DND-41 (cell line): ENCODE measurements at places on chromosomes 6 and 20.

DNA sequence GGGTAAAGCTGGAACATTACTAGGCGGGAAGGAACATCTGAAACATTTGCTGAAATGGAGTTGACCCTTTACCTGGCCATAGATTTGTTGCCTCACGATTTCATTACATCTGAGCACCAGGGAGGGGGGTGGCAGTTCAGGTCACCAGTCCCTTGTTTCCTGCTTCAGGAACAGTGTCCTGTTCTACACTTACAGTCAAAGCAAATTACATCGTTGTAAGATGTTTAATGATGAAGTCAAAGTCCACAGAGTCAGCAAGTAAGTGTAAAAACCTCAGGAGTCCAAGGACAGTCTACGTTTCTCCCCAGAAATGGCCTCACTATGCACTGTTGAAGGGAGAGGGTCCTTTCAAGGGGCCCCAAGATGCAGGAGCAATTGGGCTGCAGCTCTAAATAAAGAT lies 8.9 kb upstream of the MICB start:
- DNase-seq = no peak

DNA sequence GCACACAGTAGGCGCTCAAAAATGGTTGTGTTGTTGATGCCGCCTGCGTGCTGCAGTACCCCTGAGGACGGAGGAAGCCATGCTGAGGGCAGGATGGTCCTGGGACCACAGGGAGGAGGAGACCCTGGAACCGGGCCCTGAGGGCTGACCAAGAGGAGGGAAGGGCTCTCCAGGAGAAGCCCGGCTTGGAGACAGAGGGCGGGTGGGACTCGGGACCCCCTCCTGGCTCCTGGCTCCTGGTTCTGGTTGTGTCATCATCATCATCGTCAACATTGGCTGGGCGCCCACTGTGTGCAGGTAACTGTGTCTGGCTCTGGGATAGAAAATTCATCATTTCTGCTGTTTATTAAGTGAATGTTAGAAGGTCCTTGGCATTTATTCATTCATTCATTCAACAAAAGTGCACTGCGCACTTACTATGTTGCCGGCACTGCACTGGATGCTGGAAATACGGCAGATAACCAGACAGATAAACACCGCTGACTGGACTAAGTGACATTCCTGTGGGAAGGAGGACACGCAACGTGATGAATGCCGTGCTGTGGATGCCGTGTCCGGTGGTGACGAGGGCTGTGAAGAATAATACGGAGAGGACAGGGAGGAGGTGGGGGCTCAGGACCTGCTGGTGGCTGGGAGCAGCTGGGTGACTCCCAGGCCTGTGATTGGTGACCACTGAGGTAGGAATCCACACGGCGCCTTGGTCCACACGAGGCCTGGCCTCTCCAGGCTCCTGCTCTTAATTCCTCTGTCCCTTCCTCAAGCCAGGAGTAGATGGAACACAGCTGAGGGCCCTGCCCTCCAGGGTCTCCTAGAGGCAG lies 35.3 kb downstream of the SPDEF start:
- DNase-seq = no peak

GRCh38 chr6:4402477-4402976 lies 267.2 kb upstream of the ECI2 start:
- no peak for DNase-seq

DNA sequence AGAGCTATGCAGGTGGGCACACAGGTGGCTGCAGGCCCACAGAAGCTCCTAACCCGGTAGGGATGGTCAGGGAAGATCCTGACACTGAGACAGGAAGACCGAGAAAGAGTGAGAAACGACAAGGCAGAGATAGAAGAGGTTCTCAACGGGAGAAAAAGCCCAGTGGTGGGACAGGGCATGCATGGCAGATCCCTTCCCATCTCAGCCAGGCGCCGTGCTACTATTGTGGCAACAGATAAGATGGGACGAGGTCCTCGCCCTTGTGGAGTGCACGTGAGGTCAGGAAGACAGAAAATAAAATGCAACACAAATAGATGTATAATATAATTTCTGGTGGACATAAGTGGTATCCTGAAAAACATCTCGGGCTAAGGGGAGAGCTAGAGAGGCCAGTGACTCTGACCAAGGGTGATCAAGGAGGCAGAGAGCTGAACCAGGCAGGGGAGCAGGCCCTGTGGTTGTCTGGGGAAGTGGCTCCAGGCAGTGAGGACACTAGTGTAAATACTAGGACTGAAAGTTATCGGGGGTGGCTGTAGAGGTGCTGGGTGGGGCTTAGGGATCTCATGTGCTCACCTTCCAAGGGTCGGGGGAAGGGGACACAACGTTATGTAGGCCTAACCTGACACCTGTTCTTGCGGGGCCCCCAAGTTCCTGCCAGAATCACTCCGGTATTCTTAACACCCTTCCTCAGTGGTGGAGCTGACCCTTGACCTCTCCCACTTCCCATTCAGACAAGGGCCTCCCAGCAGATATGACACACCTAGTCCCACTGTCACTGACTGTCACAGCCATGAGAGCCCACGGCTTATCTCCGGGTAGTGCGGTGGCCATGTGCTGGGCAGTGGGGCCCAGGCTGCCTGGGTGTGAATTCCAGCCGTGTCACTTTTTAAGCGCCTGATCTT lies 1.0 kb downstream of the SRXN1 start:
- no peak for DNase-seq

DNA sequence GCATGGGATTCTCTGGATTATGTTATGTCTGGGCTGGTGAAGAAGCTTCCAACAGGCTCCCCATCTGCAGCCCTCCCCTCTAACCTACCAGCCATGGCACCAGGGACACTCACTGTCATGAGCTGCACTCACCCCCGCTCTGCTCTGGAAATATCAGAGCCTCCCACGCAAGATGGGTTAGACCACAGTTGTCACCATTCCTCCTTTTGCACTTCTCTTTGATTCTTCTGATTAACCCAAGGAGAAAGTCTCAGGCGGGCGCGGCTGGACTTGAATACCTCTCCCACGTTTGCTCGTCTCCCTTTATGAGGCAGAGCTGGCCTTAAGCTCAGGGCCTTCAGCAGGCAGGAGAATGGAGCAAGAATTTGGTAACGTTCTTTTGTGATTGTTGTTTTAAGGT lies 128.1 kb downstream of the CEBPB start:
- no peak for DNase-seq

DNA sequence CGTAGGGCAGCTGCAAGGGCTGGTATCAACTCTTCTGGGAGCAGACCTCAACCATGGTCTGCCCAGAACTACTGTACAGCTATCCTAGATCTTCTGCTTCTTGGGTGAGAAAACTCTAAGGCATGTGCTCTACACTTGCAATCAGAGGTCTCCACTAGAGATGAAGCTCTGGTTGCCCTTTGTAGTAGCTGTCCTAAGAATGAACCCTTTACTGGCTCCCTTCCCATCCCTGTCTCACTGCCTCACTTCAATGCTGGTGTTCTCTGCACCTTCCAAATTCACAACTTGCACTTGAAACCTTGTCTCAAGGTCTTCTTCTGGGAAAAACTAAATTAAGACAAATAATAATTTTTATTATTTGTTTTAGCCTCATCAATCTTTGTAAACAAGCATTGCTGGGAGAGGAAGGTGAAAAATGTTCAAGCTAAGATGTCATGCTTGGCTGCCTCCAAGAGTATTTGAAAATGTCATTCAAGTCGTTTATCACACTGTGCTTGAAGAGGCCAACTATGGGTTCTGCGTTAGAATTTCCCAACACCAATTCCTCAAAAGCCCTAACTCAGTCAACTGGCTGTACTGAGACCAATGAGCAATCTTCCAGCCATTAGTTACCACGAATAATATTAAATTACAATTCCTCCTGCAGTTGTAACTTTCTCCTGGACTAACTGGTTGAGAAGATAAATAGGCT lies 255.7 kb upstream of the PRND start:
- no peak for DNase-seq

DNA sequence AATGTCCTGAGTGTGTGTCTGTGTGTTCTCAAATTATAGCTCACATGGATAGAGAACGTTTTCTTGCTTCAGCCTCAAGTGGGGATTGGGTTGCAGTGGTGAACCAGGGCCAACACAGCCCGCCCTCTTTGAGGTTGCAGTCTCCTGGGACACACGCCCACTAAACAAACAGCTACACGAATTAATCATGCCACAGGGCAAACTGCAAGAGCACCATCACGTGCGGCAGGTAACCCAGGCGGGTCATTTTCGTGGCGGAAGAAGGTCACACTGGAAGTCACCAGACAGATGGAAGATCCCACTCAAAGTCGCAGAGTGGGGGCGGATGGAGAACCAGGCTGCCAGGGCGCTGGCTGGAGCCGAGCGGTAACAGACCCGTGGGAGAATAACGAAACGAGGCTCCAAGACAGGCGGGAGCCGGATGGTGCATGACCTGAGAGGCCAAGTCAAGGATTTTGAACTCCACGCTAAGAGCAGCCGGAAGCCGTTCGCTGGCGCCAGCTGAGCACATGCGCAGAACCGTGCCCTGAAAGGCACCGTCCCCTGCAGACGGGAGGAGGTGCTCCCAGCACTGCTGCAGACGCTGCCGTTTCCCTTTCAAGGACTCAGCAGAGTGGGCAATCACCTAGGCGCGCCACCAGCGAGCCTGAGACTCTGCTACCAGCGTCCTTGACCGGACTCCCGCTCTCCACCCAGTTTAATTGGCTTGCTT lies 10.7 kb downstream of the DLL1 start:
- no peak for DNase-seq

DNA sequence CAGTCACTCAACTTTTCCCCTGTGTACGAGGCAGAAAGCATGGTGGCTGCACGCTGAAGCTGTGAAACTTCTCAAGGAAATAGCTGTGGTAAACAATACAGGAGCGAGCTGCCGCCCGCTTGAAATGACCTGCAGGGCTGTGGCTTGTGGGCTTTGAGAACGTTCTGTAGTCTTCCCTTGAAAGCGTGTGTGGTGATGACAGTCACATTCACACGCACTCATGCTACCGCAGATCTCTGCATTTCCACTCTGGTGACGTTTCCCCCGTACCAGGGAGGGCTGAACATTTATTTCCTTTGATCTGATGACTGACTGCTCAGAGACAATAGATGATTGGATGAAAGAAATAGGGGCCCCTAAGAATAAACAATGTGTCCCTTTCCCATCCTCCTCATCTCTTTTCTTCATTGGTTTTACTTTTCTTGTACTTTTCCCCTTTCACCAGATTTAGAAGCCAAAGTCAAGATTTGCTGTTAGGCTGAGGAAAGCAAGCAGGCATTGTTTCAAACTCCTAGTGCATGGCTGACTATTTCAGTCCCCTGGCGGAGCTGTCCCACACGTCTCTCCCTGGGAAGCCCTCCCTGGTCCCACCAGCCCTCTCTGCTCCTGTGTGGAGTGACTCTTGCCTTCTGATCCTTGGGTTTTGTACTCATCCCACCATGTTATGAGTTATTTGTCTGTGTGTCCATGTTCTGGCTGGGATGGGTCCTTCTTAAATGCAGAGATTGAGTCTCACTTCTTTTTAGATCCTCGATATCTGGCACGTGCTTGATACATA lies 3.9 kb downstream of the SYTL3 start:
- peak; percentile 87 for DNase-seq

DNA sequence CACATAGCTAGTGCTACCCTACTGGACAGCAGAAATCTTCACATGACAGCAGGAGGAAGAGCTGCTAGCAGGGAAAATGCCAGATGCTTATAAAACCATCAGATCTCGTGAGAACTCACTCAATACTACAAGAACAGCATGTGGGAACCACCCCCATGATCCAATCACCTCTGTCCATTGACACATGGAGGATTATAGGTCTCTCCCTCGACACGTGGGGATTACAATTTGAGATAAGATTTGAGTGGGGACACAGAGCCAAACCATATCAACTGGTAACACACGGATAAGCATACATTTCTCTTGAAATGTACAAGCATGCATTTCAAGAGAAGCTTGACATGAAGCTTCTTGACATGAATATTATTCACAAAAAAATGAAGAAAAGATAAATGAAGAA lies 64.1 kb downstream of the MMS22L start:
- DNase-seq = no peak

- no peak for DNase-seq
Measured at GRCh38 chr20:20518263-20518662, 150.4 kb downstream of the INSM1 start.

- DNase-seq = no peak
Measured at GRCh38 chr20:62832951-62833391, 16.1 kb downstream of the COL9A3 start.

DNA sequence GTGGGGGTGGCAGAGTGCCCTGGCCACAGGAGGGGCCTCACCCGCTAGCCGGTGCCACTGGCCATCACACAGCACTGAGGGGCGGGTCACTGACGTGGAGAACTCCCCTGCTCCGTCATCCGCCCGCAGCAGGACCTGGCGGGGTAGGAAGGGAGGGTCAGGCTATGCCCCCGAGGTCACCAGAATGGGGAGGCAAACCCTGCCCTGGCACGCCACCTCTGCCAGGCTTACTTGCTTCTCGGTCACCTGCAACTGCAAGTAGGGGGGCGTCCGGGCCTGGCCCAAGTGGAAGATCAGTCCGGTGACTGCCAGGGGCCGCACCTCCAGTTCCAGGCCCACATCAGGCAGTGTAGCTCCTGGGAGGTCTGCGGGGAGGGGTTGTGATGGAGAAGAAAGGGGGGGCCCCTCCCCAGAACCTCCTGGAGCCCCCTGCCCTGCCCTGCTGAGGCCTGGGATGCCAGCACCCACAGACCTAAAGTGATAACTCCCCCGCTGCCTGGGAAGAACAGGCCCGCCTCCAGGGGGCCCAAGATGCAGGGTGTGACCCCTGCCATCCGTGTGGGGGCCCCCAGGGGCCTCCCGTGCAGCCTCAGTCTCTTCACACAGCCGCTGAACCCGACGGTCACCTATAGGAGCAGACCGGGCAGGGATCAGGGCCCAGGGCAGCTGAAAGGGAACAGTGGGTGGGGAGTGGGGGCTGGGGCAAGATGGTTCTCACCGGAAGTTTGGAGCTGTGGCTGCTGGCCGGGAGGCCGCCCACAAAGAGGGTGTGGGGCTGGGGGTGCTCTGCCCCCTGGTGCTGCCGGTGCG lies 7.4 kb downstream of the ADRM1 start:
- no peak for DNase-seq

GRCh38 chr20:53828088-53828681 lies 234.5 kb upstream of the ZNF217 start:
- no peak for DNase-seq

DNA sequence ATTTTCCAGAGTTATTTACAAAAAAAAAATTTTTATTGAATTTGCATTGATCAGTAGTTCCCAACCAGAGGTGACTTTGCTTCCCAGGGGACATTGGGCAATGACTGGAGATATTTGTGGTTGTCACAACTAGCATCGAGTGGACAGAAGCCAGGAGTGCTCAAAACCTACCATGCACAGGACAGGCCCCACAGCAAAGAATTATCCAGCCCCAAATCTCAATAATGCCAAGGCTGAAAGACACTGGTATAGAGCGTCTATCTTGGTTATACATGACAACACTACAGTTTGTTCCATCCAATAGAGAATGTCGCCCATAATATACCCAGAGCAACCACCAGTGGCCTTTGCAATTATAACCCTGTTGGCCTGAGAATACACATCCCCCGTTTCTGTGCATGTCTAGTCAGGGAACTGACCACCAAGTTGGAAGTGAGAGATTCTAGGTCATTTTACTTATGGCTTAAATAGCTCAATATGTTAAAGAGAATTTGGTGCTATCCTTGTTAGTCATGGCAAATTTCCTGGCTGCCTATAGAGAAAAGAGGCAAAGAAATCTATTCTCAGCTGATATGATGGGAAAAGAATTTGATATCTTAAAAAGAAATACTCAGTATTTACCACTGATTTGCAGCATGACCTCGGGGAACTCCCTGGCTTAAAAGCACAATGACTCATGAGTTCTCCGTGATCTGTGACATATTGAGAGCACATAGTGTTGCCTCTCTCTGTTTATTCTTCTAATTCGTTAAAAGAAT lies 76.0 kb upstream of the ADTRP start:
- DNase-seq = no peak
